Activated CD4-positive, alpha-beta memory T cell treated with anti-CD3 and anti-CD28 coated beads for 36 hours (primary cell): ENCODE measurements at places on chromosomes 6 and 20. TPM values are rescaled to one million over a fixed set of nuclear protein-coding genes. Genes with fewer than 3 reads are reported as not detected.

The ABHD16B gene
- not detected for total RNA-seq

The HLA-DRA gene
- total RNA-seq: 6.0 TPM

The SNX9 gene
- 59.7 TPM for total RNA-seq

The FAM110A gene
- 18.0 TPM for total RNA-seq

The TCF21 gene
- not detected for total RNA-seq

The RWDD1 gene
- total RNA-seq: 46.7 TPM

The CARMIL1 gene
- total RNA-seq: 2.7 TPM

The RAB44 gene
- total RNA-seq: 0.05 TPM
